Activated CD8-positive, alpha-beta memory T cell treated with anti-CD3 and anti-CD28 coated beads, Interleukin-2, amount 50 U/mL, for 4 hours (primary cell): ENCODE measurements at places on chromosomes 1 and 21.

DNA sequence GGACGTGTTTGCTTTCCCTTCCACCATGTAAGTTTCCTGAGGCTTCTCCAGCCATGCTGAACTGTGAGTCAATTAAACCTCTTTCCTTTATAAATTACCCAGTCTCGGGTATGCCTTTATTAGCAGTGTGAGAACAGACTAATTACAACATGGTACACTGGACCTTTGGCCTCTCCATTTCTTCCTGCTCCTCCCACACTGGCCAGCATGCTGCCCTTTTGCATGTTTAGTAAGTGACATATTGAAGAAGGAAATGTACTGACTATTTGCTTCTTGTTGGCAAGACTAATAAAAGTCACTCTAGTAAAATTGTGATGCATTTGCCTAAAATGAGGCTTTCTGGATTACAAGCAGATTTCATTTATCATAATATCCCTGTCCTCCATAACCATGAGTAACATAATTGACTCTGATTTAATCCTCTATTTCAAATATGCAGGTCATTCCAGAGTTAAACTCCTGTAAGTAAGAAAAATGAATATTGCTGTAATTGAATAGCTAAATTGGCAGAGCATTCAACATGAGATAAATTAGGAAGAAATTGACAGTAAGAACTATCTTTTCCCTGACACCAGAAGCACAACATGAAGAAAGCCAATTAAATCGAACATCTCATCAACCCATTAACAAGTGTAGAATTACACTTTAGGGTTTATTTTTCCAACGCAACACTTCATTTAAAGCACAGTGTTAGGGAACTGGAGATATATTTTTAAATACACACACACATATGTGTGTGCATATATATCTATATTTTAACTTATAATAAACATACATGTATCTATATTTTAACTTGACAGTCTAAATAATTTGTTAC lies 427.8 kb upstream of the ZP4 start:
- DNase-seq, result no peak

DNA sequence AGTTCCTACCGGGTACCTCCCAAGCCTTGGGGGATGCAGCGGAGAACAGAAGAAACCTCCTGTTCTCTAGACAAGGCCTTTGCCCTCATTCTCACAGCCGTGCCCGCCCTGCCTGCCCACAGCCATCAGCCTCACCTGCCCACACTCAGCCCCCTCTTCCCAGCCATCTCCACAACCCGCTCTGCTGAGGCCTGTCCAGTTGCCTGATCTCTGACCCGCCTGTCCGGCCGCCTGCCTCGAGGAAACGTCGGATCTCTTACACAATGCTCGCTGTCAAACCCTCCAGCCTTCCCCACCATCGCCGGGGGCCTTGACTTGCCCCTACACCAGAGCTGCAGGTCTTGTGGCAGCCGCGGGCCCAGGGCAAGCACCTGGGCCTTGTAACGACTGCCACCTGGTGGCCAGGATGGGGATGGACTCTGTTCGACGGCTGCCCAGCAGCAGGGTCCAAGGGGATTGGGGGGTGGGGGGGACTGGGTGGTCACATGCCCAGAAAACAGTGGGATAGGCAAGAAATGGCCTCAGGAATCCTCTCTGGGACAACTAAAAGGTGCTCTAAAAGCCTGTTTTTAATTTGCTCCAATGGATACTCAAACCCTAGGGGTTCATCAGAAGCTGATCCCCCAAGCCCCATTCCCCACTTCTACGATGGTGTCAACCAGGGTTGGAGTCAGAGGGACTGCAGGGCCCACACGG lies 31.0 kb downstream of the SLC45A1 start:
- DNase-seq, result peak; percentile 76

- DNase-seq, result no peak
Measured at GRCh38 chr1:91819038-91819788, 66.7 kb downstream of the TGFBR3 start.

DNA sequence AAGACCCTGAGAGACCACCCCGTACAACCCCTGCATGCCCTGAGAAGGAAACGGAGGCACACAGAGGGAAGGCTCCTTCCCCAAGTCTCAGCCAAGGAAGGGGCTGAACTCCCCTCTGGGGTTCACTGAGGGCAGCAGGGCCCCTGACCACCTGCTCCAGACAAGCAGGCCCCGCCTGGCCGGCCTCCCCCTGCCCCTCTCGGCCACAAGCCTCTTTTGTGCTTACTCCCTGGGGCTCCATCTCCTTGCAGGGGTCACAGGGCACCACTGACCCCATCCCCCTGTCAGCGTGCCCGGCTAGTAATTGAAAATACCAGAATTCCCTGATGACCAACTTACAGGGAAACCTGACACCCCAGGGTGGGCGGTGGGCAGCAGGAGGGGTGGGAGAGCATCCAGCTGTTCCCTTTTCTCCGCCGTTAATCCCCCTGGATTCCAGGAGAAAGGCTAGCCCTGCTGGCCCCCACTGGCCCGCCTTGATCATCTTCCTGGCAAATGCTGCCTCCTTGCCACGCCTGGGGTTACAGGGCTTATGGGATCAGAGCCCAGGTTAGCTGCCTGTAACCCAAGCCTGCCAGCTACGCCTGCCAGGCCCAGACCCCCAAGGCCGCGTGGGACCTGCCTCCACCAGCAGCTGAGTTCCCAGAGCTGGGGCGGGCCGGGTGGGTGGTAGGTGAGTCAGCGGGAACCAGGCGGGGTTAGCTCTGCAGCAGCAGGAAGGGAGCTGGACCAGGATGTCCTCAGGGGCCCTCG lies 96.1 kb downstream of the LACTBL1 start:
- DNase-seq, result no peak

DNA sequence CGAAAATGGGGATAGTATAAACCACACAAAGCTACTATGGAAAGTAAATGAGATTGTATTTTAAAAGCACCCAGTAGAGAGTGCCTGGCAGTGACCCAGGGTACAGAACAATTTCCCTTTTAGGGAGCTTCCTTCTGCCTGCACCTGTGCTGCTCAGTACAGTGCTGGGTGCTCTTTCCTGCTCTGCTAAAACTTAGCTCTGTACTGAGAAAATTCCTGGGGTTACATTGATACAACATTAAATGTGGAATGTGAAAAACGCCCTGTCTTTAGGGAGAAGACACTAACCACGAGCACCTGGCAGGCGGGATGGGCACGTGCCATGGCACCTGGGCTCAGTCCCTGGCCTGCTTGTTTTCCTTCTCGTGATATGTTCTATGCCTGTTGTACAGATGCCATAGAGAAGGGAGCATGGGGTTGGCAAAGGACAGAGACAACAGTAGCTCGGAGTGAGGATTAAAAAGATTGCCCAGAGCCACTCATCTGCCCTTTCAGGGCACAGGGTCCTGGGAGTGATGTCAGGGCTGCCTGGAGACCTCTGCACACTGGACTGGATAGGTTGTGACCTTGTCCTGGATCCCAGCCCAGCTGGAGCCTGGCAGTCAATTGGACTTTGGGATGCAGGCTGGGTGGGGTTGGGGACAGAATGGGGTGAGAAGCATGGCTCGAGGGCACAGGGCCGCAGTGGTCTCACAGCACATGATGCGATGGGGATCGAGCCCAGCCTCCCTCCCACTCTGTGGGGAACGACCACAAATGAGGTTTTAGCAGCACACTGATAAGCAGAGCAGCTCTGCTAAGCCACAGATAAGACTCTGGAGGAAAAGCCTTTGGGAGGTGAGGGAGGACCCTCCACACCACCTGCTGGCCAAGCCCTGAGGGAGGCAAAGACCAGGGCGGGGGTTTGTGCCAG lies 4.2 kb downstream of the SPATA46 start:
- DNase-seq, result no peak

DNA sequence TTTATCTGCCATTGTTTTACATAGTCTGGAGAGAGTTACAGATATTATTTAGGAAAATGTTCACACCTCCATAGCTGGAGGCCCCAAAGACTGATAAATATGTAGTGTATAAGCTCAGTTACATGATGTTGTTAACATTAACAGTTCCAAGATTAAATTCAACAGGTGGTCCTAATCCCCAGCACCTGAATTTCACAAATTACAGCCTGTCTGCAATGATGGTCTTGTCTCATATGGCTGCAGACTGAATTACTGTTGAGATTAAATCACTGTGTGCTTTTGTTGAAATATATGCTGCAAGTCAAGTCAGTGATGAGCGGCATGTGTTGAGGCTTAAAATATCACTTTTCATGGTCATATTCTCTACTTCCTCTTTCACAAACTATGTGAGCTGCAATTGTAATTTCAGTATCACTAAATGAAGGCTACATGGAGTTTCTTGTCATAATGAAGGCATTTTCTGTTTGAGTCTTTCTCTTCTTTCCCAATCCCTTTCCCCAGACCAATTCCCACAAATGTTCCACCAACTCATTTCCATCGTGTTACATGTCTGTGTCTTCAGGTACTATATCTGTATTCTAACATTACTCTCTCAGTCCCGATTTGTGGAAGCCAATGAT lies 4.2 kb downstream of the ST6GALNAC5 start:
- DNase-seq, result no peak

GRCh38 chr1:226966683-226967082 lies 26.6 kb downstream of the COQ8A start:
- DNase-seq, result no peak

DNA sequence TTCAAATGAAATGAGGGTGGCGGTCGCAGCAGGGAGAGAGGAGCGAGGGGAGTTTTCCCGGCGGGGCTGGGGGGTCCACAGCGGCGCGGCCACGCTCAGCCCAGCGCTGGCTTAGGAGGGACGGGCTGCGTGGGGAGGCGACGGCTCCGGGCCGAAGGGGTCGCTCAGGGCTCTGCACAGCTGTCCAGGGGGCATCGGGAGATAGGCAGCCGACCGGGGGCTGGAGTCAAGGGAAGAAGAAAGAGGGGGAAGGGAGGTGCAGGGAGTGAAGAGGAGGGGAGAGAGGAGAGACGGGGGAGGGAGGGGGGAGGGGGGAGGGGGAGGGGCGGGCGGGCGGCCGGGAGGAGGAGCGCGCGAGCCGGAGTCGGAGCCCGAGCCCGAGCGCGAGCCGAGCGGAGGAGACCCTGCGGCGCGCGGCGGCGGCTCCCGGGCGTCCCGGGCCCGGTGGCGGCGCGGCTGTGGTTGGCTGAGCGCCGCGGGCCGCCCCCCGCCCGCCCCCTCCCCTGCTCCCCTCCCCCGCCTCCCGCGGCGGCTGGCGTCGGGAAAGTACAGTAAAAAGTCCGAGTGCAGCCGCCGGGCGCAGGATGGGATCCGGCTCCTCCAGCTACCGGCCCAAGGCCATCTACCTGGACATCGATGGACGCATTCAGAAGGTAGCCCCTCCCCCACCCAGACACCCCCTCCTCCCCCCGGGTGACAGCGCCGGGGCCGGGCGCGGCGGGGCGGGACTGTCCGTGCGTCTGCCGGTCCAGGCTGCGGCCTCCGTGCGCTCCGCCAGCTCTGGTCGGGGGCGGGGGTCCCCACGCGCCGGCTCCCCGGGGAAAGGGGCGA lies at the start of gene PDE9A:
Gene PDE9A (plus strand): TSS at position 391 of the 831 bp plus-strand sequence. CDS start 194 bp downstream, at position 585.
- DNase-seq, result peak; percentile 39

GRCh38 chr1:48190881-48191280 lies 31.6 kb upstream of the SLC5A9 start:
- no peak for DNase-seq

GRCh38 chr1:4330805-4331766 lies 323.3 kb upstream of the AJAP1 start:
- no peak for DNase-seq

GRCh38 chr1:183304440-183305107 lies 113.6 kb downstream of the NMNAT2 start:
- DNase-seq, result no peak

DNA sequence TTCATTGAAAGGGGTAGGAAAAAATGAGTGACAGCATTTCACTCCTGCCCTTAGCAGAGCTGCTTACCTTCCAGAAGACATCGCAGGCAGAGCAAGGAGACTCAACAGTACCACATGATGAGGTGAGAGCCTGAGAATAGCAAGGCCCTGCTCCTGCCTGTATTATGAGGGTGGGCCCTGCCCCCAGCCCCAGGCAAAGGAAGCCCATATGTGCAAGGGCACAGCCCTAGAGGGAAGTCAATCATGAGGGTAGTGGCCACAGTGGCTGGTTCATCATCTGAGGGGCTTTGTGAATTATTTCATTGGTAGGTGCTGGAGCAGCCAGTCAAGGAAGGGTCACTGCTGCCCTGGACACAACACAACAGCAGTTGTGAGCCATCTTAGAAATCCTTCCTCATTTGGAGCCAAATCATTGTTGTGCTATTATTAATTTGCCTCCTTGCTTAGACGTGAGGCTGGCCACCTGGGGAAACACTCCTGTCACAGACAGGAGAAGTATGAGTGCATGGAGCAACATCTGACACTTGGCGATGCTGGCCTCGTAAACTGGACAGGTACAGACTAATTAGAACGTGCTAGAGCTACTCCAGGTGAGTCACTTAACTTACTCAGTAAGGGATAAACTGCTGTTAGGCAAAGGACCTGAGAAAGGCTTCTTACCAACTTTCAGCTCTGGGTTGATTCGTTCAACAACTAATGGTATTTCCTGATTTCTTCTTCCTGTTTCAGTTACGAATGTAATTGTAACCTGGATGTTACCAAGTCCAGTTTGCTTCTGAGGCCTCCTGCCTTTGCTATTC lies 22.7 kb upstream of the ACBD6 start:
- DNase-seq, result no peak

DNA sequence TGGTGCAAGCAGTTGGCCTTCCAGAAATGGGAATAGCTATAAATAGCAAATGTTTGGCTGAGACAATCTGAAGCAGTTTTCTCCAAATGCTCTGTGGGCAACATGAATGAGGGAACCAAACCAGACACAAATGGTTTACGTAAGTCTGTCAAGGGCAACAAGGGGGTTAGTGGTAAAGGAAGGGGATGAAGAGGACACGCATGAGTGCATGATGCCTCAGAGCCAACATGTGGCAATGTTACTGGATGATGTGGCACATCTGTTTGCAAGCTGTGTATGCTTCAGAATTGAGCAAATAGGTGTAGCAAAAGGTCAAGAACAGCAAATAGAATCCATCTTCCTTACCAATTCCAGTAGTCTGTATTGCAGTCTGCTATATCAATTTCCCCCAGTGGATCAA lies 76.3 kb upstream of the LMO4 start:
- DNase-seq, result no peak

DNA sequence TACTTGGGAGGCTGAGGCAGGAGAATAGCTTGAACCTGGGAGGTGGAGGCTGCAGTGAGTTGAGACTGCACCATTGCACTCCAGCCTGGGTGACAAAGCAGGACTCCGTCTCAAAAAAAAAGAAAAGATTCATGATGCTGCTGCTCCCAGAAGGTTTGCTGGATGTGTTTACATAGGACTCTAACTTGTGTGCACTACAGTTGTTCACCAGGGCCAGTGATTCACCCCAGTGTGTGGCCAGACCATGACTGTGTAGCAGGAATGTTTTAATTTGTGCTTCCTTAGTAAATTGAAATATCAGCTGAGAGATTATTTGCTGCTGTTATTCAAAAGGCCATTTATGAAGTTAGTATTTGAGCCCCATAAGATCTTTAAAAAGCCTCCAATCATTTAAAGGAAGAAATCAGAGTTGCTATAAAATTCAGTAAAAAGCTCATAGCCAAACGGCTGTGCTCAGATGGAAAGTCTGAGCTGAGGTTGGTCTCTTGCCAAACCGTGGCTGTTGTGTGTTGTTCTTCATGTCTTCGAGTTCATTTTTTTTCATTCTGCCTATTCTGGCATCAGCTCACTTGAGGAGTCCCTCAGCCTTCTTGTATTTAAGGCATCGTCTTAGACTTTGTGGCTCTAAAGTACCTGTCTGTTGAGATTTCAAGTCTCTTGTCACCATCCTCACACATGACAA lies 18.1 kb upstream of the PGD start:
- DNase-seq, result no peak
